Central memory CD8-positive, alpha-beta T cell (primary cell): ENCODE measurements at places on chromosomes 12 and 14.

DNA sequence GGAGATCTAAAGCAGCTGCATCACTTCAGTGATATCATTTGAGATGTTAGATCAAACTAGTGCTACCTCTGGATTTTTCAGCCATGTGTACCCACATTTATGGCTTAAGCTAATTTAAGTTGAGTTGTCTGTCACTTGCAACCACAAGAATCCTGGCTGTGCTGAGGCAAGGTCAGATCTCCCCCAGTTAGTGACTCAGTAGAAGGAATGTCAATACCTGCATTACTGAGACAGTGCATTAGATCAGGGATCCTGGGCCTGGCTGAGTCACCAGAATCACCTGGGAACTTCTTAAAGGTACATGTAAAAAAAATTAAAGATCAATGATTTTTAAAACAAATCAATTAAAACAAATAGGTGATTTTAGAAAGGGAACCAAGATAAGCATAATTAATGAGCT is 84.6 kb upstream of the GRIN2B start:
- no peak for DNase-seq

DNA sequence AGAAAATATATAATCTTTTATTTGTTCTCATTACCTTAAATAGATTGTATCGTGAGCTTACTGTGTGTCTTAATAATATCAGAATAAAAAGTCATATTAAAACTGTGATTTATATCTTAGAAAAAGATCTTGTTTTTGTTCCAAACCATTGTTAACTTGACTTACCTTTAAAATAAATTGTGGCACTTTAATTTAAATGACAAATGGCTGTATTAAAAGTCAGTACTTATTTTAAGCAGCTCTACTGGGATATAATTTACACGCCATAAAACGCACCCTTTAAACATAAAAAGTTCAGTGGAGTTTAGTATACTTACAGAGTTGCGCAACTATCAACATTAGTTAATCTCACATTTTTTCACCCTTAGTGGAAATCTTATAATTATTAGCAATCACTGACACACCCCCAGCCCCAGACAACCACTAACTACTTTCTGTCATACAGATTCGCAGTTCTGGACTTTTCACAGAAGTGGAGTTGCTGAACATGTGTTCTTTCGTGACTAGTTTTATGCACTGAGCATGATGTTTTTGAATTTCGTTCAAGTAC is 311.7 kb downstream of the ACSS3 start:
- no peak for DNase-seq

DNA sequence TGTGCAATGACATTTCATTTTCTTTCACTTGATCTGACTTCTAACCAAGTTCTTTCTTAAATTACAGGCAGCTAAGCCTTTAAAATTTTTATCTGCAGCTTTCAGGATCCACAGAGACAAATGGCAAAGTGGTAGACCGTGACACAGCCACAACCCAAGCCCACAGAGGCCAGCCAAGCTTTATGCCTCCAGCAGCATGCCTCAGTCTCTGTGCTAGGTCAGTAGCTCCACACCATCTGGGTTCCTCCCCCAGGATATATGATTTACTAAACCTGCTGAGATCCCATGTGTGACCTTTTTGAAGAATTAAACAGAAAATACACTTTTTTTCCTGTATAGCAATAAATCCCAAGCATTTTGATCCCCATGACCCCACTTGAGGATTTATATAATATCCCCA is 290.4 kb upstream of the CAND1 start:
- DNase-seq, result no peak

- DNase-seq, result no peak
Observed at GRCh38 chr12:47995981-47996401, 8.3 kb downstream of the COL2A1 start.

DNA sequence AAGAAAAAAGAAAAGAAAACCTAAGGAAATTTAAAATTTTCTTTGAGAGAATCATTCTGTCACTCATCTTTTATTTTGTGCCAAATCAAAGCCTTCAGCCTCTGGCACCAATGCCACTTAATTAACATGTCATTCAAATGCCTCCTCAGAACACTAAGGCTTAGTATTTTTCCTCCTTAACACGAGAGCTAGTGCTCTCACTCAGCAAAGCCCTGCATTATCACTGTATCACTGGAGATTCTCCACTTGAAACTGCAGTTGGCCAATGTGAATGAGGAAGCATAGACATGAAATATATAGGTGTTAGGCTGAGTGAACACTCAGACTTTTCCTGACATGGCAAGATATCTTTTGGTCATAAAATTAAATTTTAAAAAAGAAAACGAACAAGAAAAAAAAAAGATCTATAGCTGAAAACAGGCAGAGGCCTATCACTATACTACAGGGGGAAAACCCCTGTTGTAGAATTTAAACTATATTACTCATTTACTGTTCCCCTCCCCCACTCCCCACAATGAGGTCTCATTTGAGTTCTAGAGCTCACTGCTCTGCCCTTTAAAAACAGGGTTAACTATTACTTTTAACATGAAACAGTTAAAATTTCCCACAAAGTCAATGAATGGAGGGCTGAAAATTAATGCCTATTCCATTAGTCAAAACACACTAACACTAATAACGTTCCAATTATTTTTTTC is 5.1 kb downstream of the MBIP start:
- DNase-seq, result no peak

DNA sequence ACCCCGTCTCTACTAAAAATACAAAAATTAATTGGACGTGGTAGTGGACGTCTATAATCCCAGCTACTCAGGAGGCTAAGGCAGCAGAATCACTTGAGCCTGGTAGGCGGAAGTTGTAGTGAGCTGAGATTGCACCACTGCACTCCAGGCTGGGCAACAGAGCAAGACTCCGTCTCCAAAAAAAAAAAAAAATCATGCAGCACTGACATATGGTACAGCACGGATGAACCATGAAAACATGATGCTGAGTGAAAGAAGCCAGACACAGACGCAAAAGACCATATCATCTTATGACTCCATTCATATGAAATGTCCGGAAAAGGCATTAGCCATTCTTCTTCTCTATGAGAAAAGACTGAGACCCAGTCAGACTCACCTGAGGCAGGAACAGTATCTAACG is 50.4 kb downstream of the PITPNM2 start:
- DNase-seq, result no peak

- DNase-seq, result no peak
Observed at GRCh38 chr14:22052795-22053194, 379.2 kb upstream of the OR4E1 start.

- no peak for DNase-seq
Observed at GRCh38 chr14:98945611-98946570, 326.1 kb downstream of the BCL11B start.

- no peak for DNase-seq
Observed at GRCh38 chr14:35631071-35631805, 97.3 kb downstream of the INSM2 start.

GRCh38 chr14:58467575-58467974 is 40.1 kb downstream of the KIAA0586 start:
- DNase-seq, result no peak

- DNase-seq, result no peak
Observed at GRCh38 chr12:28209782-28210181, 19.5 kb downstream of the CCDC91 start.

- DNase-seq, result peak; percentile 8
Observed at GRCh38 chr14:101078892-101079221, 175.3 kb upstream of the RTL1 start.
